ENCODE measurements at places on chromosomes 4 and X. TPM values are rescaled to one million over a fixed set of nuclear protein-coding genes. Genes with fewer than 3 reads are reported as not detected.

Gene RAB41
- total RNA-seq: not detected

DNA sequence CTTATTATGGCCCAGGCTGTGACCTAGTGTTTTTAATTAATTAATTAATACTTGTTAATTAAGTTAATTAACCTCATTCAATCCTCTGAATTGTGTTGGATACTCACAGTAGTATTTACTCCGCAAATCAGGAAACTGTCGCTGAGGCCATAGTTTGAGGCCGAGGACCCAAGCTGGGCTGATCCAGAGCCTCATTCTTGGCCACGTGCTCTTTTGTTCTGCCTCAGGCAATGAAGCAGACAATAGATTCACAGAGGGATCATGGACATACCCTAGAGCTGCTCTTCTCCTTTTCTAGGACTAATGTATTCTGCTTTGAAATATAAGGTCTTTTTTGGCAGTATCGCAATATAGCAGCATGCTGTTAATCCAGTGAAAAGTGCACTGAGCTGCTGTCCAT lies 24.0 kb upstream of the SNCA start:
- no peak overlapping the region for H3K27ac ChIP-seq
- no peaks in the 10 kb centered on the region for H3K36me3 ChIP-seq
- H3K4me1 ChIP-seq: no peaks in the 10 kb centered on the region

DNA sequence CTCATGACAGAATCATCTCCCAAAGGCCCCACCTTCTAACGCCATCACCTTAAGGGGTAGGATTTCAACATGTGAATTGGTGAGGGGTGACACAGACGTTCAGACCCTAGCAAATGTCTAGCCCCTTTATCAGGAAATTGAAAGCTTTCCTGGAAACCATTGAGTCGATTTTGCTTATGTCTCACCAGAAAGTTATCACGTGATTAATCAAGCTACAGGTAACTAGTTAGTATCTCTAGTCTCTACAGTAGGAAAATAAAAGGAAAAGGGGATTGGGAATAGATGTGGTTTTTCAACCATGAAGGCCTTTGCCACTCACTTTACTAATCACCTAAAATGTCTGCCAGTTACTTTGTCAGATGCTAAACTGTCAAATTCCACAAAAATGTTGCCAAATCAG lies 1133.0 kb downstream of the PDHA2 start:
- no peak overlapping the region for H3K4me3 ChIP-seq
- no peaks in the 10 kb centered on the region for H3K36me3 ChIP-seq

DNA sequence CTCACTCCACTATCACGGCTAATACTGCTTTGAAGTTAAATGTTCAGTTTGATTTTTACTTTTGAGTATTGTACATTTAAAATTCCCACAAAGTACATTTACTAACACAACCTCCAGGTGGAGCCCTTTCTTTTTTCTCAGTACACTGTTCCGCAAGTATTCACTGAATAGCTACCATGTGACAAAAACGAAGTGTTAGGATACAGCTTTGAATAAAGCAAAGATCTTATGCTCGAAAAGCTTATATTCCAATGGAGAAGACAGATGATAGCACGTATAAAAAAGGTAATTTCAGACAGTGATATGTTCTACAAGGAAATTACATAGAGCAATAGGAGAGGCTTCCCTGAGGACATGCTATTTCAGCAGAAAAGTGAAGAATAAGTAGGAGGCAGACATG lies 60.7 kb upstream of the ABCG2 start:
- H3K27ac ChIP-seq: no peak overlapping the region
- no peak overlapping the region for H3K4me3 ChIP-seq

DNA sequence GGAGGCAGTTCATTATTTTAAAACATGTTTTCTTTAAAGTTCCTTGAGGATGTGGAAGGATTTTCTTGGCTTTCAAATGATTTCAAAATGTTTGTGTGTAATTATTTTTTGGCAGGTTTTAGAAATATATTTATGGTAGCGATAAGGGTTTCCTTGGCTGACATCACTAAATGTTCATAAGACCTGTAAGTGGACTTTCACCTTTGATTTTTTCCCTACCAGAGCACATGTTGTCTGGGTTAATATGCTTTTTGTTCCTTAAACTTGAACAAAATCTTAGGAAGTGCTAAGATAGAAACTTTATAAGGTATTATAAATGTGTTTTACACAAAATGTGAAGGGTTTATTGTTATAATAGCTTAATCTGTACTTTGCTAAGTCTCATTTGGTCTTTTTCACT lies 315.6 kb downstream of the PCDH7 start:
- H3K27me3 ChIP-seq: no peaks in the 10 kb centered on the region
- DNase-seq: no peak
- H3K4me3 ChIP-seq: no peak overlapping the region
- H3K36me3 ChIP-seq: no peaks in the 10 kb centered on the region
- no peaks in the 10 kb centered on the region for H3K4me1 ChIP-seq
- H3K27ac ChIP-seq: no peak overlapping the region
